ENCODE measurements at places on chromosomes 6 and 20.

DNA sequence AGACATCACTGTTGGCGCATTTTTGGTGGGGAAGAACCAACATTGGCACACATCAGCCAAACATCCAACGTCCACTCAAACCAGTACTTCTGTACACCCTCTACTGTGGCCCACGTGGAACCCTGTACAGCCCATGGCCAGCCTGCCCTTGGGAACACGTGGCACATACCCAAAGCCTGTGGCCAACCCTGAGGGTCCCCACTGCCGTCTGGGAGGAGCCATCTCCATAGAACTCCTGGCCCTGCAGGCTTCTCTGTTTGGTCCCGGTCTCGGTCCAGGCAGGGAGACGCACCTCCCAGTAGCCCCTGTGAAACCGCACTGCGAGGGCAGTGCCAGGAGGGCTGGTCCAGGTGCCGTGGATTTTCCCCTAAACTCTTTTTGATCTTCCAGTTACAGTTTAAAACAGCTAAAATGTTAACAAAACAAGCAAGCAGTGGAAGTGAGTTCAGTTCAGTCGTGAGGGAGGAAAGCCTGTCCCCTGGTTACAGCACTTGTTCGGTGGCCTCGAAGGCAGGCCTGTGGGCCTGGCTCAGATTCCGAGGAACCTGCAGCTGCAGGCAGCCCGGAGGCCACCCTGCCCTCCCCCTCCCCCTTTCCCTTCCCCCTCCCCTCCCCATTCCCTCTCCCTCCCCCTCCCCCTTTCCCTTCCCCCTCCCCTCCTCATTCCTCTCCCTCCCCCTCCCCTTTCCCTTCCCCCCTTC is 233.7 kb downstream of the DLL1 start:
- DNase-seq: no peak

- no peak for DNase-seq
Observed at GRCh38 chr6:143501851-143502250, 9.7 kb downstream of the FUCA2 start.

- DNase-seq: no peak
Observed at GRCh38 chr6:158897236-158897635, 78.1 kb upstream of the EZR start.

GRCh38 chr6:133967347-133967746 is 14.3 kb downstream of the TBPL1 start:
- no peak for DNase-seq

GRCh38 chr6:1472643-1473042 is 83.3 kb downstream of the FOXF2 start:
- DNase-seq: no peak

DNA sequence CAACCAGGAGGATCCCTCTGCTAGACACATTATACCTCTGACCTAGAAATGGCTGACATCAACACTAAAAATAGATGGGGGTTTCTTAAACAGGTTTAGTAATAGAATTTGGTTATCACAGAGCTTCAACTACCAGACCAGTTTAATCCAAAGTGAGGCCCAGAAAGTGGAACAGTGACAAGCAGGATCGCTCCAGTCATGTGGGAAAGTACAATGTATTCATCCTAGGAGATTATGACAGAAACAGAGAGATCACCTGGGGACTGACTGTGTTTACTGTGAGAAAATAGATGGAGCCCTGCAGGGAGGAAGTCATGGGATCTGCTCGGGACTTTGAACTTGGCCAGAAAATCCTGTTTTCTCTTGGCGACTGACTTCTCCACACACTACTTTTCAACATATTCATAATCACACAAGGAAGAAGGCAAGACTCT is 238.7 kb upstream of the SOX4 start:
- no peak for DNase-seq

DNA sequence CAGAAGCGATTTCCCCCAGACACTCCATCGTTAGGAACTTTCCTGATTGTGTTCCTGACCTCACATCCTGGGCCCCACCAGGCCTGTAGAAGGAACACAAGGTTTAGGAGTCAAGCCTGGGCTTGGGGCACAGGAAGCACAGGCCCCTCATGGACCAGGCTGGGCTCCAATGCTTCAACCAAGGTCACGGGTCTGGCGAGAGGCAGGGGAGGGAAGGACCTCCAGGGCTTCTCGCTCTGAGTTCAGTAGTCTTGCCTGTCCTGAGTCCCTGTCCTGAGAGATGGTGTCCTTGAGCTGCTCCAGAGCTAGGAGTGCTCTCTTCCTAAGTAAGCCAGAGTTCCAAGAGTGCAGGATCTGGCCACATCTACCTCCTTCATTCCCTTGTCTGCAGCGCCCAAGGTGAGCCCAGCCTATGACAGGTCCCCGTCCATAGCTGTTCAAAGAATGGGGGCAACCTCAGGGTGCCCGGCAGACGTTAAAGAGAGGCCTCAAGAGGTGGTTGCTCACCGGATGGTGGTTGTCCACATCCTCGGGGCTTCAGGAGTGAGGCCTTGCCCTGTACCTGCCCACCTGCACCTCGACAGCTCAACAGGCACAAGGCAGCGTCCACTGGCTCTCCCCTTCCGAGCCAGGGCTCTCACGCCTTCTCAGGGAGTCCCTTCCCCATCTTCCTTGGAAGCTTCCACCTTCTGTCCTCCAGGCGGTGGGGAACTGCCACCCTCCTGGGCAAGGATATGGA is 1.6 kb upstream of the TUBB1 start:
- DNase-seq: no peak

GRCh38 chr6:107699697-107700325 is 124.3 kb downstream of the SCML4 start:
- DNase-seq: no peak

Measured in stimulated activated CD4-positive, alpha-beta T cell treated with anti-CD3 and anti-CD28 coated beads, Interleukin-2, amount 100 ng/mL, for 4 hours (primary cell).